ENCODE measurements at places on chromosomes 11 and 22.

GRCh38 chr22:45248832-45249561 lies 8.3 kb upstream of the KIAA0930 start:
- no peak for DNase-seq

GRCh38 chr11:69721745-69722144 lies 17.9 kb upstream of the FGF19 start:
- no peak for DNase-seq

DNA sequence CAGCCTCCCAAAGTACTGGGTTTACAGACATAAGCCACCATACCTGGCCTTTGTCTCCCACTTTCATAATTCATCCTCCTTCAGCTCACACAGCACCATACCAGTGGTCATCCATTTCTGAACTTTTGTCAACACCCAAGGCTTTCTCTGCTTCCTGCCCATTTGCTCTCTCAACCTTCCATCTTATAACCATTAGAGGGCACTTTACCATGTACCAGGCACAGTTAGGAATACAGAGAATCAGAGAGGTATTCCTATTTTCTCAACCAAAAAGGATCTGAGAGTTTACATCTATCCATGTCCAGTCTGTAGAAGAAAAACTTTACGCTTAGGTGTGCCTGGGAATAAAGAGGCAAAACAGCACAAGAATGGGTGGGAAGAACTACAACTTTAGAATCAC lies 397.6 kb downstream of the BUD13 start:
- no peak for DNase-seq

GRCh38 chr11:19499026-19499669 lies 213.5 kb upstream of the NAV2 start:
- DNase-seq = no peak

- DNase-seq = no peak
These were observed 24.2 kb upstream of the KCNJ11 start for GRCh38 chr11:17412488-17413180.

GRCh38 chr11:73158356-73159051 lies 16.4 kb upstream of the FCHSD2 start:
- peak; percentile 68 for DNase-seq

DNA sequence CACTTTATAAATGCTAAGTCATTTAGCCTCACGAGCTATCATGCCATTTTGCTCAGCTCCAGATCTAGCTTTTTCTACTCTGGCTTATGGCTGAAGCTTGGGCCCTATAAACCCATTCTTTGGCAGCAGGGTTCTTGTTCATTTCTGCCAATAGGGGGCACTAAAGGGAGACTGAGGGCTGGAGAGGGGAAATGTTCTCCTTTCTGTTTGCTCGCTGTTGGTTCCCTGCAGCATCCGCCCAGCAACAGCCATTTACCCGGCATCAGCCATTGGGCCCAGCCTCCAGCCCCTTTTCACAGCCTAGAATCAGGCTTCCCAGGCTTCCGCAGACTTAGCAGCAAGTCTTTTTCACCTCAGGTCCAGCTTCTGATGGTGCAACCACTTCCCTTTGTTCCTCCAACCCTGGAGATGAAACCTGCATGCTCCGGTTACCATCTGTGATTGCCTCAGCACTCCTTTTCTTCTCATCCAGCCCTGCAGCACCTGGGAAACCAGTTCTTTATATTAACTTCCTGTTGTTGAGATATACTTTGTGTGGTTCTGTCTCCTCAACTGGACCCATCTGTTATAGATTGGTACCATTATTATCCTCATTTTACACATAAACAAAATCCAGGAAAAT lies 4.2 kb upstream of the ME3 start:
- DNase-seq = no peak

GRCh38 chr11:68204402-68204801 lies 8.7 kb downstream of the KMT5B start:
- DNase-seq = no peak

- no peak for DNase-seq
These were observed 863.8 kb downstream of the KCNA4 start for GRCh38 chr11:29153078-29153477.

GRCh38 chr22:43535741-43536140 lies 123.9 kb downstream of the MPPED1 start:
- DNase-seq = no peak

DNA sequence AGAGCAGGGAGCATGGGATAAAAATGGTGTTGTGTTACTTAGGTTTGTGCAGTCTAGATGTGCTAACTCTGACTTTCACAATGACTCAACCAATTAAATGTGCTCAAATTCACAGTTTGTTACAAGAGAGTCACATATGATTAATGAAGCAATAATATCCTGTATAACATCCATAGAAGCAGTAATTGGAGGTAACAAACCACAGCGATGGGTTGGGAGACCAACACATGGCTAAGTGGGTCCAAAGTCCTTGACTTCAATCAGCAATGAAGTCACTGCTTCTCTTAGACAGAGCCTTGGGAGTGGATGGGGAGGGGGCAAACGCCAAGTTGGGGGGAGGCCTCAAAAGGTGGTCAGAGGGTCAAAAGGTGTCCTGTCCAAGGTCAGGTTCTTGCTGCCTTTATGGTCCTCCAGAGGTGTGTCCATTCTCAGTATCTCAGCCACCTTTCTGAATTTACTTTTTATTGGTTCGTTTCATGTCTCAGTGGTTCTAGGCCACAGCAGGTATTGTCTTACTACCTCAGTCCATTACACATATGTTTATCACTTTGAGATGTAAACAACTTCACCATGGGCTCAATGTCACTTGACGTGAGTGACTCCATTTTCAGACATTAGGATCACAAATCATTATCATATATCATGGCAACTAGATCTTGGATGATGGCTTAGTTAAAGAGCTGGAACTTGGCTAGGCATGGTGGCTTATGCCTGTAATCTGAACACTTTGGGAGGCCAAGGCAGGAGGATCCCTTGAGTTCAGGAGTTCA lies 32.4 kb downstream of the SLN start:
- DNase-seq = no peak

- no peak for DNase-seq
These were observed 162.4 kb upstream of the SYN3 start for GRCh38 chr22:33220476-33221080.

- DNase-seq = peak; percentile 40
These were observed 51.0 kb downstream of the MTNR1B start for GRCh38 chr11:93020248-93021046.
